ENCODE measurements at places on chromosomes 4 and X. TPM values are rescaled to one million over a fixed set of nuclear protein-coding genes. Genes with fewer than 3 reads are reported as not detected.

ETDB gene
- total RNA-seq: not detected

EDNRA gene
- 36.5 TPM for total RNA-seq

RIBC1 gene
- 0.73 TPM for total RNA-seq

LDB2 gene
- total RNA-seq: 16.6 TPM

CLCN4 gene
- 5.0 TPM for total RNA-seq

AMTN gene
- total RNA-seq: not detected

ADH1B gene
- total RNA-seq: 43.5 TPM

CPZ gene
- 22.4 TPM for total RNA-seq

KLHL13 gene
- total RNA-seq: 1.3 TPM

GAB3 gene
- 0.12 TPM for total RNA-seq

OTC gene
- not detected for total RNA-seq

BGN gene
- 39.8 TPM for total RNA-seq

DCUN1D4 gene
- 36.9 TPM for total RNA-seq

FATE1 gene
- total RNA-seq: not detected

RAB33A gene
- total RNA-seq: 0.49 TPM

ADH7 gene
- total RNA-seq: 2.1 TPM

SGMS2 gene
- total RNA-seq: 240 TPM

UGT2B10 gene
- total RNA-seq: not detected

ASMT gene
- 0.12 TPM for total RNA-seq

FBXO8 gene
- 35.2 TPM for total RNA-seq

SNCA gene
- 1.9 TPM for total RNA-seq

NXF2 gene
- not detected for total RNA-seq

SPANXN4 gene
- not detected for total RNA-seq

DGKK gene
- not detected for total RNA-seq

NLGN3 gene
- total RNA-seq: 0.49 TPM

GLOD5 gene
- not detected for total RNA-seq

PWWP3B gene
- total RNA-seq: under 0.01 TPM
